Activated gamma-delta T cell treated with anti-CD3 and anti-CD28 coated beads, Interleukin-2, amount 50 U/mL, for 16 hours (primary cell): ENCODE measurements at places on chromosomes 1 and 21.
A peak's percentile ranks its signal among the peaks of the same experiment; 100 is the strongest.

DNA sequence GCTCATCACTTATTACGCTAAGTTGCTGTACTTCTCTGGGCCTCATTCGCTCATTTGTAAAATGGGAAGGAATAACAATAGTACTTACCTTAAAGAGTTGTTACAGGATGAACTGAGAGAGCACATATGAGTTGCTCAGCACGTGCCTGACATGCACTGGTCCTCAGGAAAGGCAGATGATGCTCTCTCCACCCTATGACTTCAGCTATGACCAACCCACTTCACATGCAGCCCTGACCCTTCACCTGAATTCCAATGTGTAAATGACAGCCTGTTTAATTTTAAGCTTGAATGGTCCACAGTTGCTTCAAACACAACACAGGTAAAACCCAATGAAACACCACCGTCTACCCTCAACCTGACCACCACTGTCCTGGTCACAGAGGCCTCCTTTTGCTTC, 32.9 kb downstream of the GADD45A start:
- DNase-seq = no peak

- DNase-seq = no peak
These were observed 39.1 kb downstream of the RIMS3 start for GRCh38 chr1:40626383-40626770.

DNA sequence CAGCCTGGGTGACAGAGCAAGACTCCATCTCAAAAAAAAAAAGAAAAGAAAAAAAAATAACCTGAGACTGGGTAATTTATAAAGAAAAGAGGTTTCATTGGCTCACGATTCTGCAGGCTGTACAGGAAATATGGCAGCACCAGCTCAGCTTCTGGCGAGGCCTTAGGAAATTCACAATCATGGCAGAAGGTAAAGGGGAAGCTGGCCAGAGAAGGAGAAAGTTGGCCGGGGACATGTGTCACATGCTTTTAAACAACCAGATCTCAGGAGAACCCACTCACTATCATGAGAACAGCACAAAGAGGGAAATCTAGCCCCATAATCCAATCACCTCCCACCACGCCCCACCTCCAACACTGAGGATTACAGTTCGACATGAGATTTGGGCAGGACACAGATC, 125.3 kb downstream of the DISP1 start:
- no peak for DNase-seq

DNA sequence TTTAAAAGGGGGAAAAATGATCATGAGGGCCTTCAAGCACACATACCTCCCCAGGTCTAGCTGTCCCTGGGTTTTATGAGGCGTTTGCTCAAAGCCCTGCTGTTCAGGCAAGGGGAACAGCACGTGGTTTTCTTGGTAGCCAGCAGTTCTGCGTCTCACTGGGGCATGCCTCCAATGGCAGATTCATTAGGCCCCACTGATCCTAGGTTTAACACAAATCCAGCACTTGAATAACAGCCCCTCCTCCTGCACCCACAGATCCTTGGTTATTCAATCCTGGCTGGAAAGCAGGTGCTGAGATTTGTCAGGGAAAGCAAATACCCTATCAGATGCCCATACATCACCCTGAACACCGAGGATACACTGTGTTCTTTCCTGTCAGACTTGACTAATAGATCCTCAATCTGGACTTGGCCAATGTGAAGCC, 106.4 kb downstream of the ZC3H11B start:
- DNase-seq = no peak

GRCh38 chr1:158793604-158794003, 12.6 kb upstream of the OR6N2 start:
- DNase-seq = peak; percentile 1

DNA sequence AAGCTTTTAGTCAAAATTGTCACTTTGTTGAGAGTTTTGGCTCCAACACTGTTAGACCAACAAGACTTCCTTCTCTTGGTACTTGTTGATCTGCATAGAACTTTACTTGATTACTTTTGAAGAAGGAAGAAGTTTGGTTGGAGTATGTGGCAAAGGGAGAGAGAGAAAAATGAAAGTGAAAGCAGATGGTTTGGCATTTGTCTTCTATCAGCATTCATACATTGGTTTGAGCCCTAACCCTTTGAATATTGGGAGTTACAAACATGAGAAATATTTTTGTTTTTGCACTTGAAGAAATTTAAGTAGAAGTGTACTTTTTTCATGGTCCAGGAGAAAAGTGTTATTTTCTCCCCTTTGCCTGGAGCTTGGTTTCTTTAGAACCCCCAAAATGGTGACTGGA, 169.8 kb downstream of the ADGRL4 start:
- no peak for DNase-seq

DNA sequence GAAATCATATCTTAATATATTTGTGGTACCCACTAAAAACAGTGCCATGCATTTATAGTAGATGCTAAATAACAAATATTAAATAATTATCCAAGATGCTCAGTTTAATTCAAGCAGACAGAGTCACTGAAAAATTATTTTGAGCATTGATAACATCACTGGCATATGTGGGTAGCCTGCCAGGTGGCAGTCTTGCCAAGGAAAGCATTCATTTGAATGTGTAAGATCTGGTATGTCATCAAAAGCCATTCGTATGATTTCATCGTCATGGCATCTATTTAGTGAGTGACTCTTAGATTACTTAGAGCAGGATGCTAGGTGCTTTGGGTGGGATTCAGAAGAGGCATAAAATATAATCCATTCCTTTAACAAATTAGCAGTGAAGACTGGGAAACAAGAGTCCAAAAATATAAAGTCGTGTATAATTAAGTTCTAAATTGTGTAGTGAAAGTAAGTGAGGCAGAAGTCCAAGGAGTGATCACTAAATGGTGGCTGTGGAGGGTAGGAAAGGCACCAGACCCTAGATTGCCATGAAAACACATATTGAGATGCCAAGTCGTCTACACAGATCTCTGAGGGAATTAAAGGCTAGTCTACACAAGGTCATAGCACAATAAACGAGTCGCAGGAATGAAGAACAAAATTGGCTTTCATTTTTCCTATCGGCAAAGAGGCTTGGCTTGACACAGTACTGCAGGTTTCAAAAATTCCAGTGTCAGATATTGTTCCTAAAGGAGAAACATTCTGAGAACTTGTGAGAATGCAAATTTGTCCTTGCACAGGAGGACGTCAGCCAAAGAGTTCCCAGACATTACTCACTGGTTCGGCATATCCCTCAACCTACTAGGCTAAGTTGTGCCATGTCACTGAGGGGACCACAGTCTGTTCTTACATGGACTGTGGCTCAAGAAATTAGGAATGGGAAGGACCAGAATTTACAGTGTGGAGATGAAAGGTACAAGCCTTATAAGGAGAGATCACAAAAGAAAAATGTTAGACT, 130.8 kb downstream of the LYPLAL1 start:
- no peak for DNase-seq

GRCh38 chr1:40887012-40887378, 24.8 kb upstream of the CITED4 start:
- DNase-seq = no peak

- DNase-seq = no peak
These were observed 11.9 kb downstream of the RAVER2 start for GRCh38 chr1:64756770-64757169.

DNA sequence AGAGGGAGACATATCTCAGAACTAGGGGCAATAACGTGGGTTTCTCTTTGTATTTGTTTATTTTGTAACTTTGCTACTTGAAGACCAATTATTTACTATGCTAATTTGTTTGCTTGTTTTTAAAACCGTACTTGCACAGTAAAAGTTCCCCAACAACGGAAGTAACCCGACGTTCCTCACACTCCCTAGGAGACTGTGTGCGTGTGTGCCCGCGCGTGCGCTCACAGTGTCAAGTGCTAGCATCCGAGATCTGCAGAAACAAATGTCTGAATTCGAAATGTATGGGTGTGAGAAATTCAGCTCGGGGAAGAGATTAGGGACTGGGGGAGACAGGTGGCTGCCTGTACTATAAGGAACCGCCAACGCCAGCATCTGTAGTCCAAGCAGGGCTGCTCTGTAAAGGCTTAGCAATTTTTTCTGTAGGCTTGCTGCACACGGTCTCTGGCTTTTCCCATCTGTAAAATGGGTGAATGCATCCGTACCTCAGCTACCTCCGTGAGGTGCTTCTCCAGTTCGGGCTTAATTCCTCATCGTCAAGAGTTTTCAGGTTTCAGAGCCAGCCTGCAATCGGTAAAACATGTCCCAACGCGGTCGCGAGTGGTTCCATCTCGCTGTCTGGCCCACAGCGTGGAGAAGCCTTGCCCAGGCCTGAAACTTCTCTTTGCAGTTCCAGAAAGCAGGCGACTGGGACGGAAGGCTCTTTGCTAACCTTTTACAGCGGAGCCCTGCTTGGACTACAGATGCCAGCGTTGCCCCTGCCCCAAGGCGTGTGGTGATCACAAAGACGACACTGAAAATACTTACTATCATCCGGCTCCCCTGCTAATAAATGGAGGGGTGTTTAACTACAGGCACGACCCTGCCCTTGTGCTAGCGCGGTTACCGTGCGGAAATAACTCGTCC, 1.3 kb upstream of the OLIG2 start:
- DNase-seq = no peak

- no peak for DNase-seq
These were observed 16.9 kb downstream of the NPHP4 start for GRCh38 chr1:5975133-5975880.

DNA sequence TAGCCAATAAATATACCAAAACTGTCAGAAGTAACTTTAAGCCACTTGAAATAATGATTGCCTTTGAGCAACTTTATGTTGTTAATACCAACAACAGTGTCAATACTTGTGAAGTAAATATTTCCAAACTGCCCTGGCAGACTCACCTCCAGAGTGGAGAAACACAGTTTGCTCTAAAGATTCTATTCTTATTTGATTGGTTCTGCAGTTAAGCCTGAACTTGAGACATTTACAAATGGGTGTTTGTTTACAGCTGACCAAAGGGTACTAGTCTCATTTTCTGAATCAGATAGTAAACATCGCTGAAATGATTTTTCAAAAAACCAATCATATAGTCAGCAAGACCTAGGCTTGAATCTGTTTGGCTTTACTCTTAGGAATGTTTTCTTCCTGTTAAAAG, 1.3 kb upstream of the MYOC start:
- DNase-seq = no peak

- DNase-seq = no peak
These were observed 17.6 kb downstream of the NOS1AP start for GRCh38 chr1:162087111-162087510.

DNA sequence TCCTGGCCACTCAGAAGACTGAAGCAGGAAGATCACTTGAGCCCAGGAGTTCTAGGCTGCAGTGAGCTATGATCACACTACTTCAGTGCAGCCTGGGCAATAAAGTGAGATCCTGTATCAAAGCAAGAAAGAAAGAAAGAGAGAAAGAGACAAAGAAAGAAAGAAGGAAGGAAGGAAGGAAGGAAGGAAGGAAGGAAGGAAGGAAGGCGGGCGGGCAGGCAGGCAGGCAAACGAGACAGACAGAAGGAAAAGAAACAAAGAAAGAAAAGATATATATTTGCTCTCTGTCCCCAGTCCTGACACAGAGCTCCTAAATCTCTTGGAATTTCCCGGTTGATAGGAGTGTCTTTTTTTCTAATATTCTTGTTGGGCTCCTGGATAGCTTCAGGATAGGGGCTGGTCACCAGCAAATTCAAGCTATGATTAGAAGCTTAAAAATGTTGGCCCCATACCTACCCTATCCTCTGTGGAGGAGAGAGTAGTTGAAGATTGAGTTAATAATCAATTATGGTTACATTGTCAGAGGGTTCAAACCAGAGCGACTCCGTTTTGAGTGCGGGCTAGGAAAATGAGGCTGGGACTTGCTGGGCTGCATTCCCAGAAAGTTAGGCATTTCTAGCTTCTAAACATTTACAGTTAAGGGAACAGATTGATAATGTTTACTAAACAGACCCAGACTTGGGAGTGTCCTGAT, 3.3 kb upstream of the MIGA1 start:
- no peak for DNase-seq

DNA sequence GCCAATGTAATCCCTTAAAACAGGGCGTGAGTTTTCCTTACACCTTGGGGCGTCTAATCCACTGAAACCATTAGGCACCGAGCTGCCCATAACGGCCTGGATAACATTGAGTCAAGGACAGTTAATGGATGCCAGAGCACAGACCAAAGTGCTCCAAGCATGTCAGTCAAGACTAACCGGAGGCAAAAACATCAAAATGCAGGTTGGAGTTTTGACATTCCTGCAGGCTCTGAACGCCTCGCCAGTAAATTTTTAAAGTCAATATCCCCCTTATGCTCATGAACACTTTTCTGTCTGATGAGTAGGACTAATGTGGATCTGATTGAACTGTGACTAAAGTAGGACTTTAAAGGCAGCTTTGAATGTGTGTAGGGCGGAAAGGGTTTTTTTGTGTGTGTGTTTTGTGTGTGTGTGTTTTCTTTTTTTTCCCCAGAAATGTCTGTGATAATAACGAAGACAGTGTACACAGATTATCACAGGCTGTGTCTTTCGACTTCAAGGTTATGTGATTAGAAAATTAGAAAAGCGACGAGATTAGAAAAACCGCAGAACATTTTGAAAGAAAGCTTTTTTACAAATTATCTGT, 194.2 kb upstream of the PROX1 start:
- DNase-seq = no peak

DNA sequence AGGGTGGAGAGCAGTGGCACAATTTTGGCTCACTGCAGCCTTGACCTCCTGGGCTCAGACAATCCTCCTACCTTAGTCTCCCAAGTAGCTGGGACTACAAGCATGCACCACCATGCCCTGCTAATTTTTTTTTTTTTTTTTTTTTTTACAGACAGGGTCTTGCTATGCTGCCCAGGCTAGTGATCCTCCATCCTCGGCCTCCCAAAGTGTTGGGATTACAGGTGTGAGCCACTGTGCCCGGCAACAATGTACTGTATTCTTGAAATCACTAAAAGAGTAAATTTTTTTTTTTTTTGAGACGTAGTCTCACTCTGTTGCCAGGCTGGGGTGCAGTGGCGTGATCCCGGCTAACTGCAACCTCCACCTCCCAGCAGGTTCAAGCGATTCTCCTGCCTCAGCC, 117.5 kb downstream of the SMYD2 start:
- DNase-seq = no peak

DNA sequence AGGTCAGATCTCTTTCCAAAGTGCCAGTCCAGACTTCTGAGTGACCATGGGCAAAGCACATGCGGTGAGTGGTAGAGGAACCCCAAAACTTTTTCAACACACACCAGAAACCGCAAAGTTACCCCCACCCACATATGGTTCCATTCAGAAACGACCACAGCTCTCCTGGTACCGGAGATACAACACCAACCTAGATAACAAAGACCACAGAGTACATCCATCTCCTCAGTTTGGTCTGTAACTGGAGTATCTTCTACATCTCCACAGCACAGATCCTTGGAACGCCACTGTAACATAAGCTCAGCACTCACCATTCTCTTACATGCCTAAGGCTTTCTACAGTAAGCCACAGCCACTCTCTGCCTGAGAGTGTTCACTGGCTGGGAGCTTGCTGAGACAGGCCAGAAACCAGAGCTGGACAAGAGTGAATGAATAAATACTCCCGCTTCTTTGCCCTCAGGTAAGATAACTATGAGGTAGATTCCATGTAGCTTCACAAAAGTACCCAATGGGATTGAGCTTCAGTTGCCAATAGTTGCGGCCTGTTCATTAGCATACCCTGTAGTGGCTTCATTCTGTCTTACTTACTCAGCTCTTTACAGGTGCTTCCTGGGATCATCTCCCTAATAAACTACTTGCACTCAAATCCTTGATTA, 81.8 kb downstream of the SMYD3 start:
- DNase-seq = no peak

GRCh38 chr1:154760469-154760933, 109.6 kb downstream of the KCNN3 start:
- peak; percentile 80 for DNase-seq

GRCh38 chr1:32724678-32725614, 22.4 kb upstream of the SYNC start:
- DNase-seq = no peak

GRCh38 chr1:204726478-204726877, 40.9 kb upstream of the LRRN2 start:
- DNase-seq = no peak
